ENCODE measurements at places on chromosomes 12 and 14.

GRCh38 chr12:13835652-13836051, 145.8 kb downstream of the GRIN2B start:
- DNase-seq: no peak

GRCh38 chr14:69259168-69259526, 811 bp upstream of the GALNT16 start:
- no peak for DNase-seq

- DNase-seq: no peak
These were observed 13.5 kb downstream of the OR2AP1 start for GRCh38 chr12:55585817-55586216.

- no peak for DNase-seq
These were observed 18.3 kb upstream of the NXPH4 start for GRCh38 chr12:57198329-57198728.

GRCh38 chr14:86221755-86222154, 691.8 kb downstream of the FLRT2 start:
- DNase-seq: no peak

DNA sequence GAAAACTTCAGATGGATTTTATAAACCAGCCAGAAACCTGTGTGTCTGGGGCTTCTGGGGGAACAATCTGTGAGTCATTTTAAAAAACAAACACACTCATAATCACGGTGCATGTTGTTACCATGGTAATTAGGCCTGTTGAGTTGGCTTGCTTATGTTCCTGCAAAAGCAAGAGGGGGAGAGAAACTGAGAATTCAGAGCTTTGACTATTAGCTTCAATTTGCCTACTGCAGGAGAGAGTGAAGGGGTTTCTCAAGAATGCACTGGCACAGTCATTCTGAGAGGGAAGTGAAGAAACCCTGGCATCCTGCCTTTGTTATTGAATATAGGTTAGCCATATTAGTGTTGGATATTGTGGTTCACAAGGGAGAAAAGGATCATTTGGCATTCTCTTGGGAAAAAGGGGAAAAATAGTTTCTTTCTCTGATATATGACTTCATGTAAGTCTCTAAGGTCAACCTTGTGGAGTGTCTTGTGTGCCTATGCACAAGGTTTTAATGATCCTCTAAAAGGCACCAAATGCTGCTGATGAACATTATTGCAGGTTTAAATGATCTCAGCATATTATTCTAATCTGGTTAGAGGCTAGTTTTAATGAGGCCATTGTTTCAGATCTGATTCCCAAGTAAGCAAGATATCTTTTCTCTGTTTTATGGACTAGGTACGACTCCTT, 12.9 kb downstream of the GNG2 start:
- DNase-seq: no peak

- DNase-seq: no peak
These were observed 435.4 kb upstream of the STXBP6 start for GRCh38 chr14:25485381-25485780.

- no peak for DNase-seq
These were observed 69.5 kb upstream of the FERMT2 start for GRCh38 chr14:53020193-53020932.

GRCh38 chr14:68728342-68729106, 64.3 kb downstream of the ZFP36L1 start:
- DNase-seq: no peak

- DNase-seq: no peak
These were observed 58.0 kb downstream of the PAPLN start for GRCh38 chr14:73295198-73295796.

DNA sequence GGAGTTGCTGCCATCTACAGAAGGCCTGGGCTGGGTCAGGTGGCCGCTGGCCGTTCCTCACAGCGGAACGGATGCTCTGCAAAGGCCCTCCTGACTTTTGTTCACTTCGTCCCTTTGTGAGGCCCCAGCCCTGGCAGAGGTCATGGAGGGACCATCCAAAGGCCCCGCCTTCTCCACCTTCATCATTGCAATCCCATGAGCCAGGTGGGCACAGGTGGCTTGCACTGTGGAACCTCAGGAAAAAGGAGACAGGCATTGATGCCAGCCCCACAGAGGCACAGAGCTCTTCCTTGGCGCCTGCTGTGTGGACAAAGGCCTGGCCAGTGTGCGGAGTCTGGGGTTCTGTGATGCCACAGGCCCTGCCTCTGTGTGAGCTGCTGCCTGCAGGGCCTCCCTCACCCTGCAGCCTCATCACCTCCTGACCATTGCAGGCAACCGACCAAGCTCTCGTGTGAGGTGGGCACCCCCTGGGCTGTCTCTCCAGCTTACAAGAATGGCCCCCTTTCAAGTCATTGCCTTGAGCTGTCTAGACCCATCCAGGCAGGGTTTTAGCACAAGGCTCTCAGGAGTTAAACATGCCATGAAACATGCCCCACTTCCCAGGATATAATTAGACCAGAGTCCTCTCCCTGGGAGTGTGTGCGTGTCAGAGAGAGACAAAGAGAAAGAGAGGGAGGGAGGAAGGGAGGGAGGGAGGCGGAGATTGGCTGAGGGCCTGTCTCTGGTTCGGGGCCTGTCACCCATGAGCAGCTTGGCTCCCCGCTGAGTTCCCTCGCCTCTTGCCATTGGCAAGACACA, 19.3 kb downstream of the NFKBIA start:
- DNase-seq: no peak

DNA sequence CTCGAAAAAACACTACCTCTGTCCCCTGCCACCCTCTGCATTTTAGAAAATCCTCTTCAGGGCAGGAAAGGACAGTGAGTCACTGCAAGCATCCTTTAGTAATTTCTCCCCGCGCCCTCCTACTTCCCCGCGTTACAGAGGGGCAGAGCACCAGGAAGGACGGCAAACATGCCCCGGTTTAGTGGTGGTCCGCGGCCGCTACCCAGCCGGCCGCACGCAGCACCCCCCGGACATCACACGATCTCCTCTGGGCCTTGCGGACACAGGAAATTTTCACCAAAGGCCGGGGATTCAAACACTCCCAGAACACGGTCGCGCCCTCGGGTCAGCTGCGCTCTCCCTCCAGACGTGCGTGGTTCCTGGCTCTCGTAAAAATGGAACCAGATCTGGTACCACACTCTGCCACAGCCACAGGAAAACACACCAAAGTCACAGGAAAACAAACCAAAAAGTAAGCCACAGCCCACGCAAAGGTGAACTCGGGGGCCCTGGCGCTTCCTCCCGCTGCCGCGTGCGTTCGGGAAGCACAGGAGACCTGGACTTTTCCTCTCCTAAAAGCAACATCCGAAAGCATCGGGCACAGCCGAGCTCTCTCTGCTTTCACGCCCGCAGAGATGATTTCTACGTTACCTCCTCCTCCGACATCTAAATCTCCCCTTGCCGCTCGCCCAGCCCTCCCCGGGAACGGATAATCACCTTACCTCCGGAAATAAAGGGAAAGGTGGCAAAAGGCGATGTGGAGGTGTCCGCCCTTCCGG, 839 bp downstream of the SLC38A1 start:
- DNase-seq: peak; percentile 56

GRCh38 chr14:82385048-82385447, 851.4 kb upstream of the SEL1L start:
- no peak for DNase-seq

- no peak for DNase-seq
These were observed 120.2 kb downstream of the SAMD4A start for GRCh38 chr14:54686871-54687749.

DNA sequence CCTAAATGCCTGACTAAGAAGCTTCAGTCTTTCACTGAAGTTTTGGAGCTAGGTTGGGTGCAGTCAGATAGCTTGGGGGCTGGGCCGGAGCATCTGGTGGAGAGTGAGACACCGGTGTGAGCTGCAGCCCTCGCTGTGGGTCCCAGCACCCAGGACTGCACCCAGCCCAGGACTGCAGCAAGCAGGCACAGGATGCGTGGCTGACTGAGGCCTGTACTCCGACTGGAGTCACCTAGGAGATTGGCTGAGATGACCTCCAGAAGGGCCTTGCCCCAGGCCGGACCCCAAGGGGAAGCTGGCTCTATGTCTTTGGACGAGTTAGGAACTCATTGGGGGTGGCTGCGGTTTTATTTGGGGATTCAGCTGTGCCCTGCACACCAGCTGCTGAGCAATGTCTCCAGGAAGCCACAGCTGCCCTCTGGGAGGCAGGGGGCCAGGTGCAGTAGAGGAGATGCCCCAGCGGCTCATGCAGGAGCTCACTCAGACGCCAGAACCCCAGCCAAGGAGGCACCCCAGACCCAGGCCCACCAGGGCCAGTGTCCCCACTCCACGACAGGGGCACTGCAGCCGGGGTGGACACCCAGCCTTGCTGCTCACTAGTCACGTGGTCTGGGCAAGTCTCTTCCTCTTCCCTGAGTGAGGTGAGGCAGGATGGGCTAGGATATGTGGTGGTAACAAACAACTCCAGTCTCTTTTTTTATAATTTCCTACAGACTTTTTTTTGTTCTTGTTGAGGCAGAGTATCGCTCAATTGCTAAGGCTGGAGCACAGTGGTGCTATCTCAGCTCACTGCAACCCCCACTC, 31.8 kb upstream of the RCOR1 start:
- DNase-seq: no peak

- no peak for DNase-seq
These were observed 341.6 kb downstream of the VRK1 start for GRCh38 chr14:97138801-97139200.

DNA sequence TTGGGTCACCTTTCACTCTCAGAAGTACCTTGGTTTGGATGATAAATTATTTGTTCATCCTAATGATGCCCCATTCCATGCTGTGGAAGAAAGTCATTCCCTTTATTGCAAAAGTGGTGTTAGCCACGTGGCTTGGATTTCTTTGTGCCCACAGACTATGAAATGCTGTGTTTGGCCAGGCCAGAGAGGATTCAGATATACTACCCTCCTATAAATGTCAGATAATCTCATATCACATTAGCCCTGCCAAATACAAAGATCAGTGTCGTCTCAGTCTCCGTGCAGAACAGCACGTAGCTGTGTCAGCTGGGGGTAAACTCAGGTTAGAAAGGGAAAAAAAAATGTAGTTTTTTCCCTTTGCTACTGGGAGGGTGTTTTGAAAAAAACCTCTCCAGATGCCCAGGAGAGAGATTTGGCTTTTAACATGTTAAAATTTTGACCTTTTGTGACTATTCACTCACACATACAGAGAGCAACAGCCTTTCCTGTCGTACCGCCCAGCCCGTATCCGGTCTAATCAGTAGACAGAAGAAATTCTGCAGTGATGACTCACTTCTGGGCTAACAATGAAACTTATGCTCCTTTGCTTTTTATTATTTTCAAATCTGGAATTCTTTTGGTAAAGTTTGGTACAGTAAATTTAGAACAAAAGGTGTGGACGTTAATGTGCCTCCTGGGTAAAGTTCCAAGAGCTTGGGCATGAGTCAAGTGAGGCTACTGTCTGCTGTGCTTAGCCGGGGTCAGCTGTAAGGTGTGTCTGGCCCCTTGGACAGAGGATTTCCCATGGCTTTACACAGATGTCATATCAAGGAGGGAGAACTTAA, 8.5 kb upstream of the PTPRB start:
- DNase-seq: no peak

- no peak for DNase-seq
These were observed 30.0 kb upstream of the GRIP1 start for GRCh38 chr12:66708704-66709456.

DNA sequence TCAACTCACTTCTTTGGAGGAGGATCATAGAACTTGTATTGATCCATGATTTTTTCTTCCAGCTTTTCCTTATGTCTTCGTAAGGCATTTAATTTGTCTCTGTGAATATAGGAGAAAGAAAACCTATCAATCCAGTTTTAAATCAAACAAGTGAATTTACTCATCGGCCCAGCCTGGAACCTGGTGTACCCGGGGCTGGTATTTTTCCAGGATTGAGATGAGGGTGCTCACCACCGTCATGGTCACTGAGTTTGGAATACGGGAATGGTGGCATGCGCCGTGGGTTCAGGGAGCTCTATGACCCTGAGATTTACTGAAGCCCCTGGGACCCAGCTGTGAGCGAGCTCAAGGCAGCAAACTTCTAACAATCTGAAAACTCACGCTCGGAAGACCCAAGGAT, 46.5 kb upstream of the GPR68 start:
- no peak for DNase-seq

DNA sequence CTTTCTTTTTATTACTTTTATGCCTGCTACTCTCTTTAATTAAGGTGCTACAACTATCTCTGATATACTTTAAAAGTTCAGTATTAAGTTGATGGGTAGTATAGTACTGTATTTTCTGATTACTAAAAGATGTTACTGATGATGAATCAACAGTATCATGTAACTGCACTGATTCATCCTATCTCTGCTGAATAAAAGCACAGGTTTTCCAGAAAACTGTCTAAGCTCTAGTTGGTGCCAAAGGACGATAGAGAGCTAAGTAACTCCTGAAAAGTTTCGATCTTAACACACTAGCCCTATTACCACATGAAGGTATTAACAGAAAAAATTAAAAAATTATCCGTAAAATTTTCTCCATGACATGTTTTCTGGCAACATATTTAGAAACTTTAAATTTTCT, 2.1 kb downstream of the SCAF11 start:
- DNase-seq: no peak

GRCh38 chr14:43306053-43306452, 1201.0 kb downstream of the FSCB start:
- no peak for DNase-seq

- DNase-seq: no peak
These were observed 37.6 kb downstream of the DCP1B start for GRCh38 chr12:1966561-1967226.

GRCh38 chr12:130719263-130719859, 3.3 kb upstream of the RIMBP2 start:
- no peak for DNase-seq

GRCh38 chr12:110762891-110763290, 20.2 kb upstream of the PPP1CC start:
- no peak for DNase-seq

DNA sequence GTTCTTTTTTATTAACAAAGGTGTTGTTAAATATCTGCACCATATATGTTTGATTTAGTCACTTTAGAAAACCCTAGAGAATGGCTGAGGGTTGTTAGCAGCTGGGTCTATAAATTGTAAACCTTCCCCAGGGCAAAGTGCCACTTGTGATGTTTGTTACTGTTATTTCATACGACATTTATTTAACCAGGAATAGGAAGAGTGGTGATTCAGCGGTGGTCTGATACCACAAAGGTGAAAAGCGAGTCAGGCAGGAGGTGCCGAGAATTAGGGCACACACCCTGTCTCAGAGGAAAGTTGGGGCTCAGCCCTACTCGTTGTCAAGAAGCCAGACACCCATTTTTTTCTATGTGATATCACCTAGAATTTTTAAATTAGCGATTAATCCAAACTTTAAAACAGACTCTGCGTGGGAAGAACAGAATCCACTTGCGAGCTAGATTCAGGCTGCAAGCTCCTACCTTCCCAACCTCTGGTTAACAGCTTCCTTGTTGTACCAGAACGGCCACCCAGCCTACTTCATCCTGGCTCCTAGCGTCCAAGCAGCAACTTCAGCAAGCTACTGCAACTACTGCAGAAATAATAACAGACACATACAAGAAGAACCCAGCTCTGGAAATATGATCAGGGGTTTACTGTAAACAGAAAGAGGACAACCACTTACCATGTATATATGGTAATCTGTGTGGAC, 126.7 kb downstream of the TMEM132D start:
- no peak for DNase-seq

DNA sequence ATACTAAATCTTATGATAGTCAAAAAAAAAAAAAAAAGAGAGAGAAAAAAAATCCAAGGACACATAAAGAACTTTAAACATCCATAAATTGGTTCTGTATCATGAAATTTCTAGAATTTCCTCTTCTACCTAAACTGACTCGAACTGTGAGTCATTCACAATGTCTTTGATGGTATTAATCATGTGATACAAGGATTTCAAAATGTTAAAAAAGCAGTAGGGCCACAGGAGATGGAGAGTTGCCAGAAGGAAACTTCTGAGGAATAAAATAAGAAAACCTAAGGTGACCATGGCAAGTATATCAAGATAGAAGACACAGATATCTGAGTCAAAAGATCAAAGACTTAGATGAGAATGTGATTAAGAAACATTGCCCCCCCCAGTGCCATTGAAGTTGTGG, 1320.9 kb upstream of the FLRT2 start:
- DNase-seq: no peak

Data from activated T-cell treated with anti-CD3 and anti-CD28 coated beads, Interleukin-2, amount 50 U/mL, for 1 hour (primary cell).